ENCODE measurements at places on chromosomes 1 and 21.

- DNase-seq: no peak
Observed at GRCh38 chr1:207101720-207102119, 2.3 kb upstream of the C4BPA start.

GRCh38 chr1:117312453-117313138, 54.7 kb upstream of the MAN1A2 start:
- no peak for DNase-seq

GRCh38 chr1:199918196-199918769, 109.2 kb upstream of the NR5A2 start:
- DNase-seq: no peak

GRCh38 chr21:30676737-30677136, 34.1 kb downstream of the KRTAP20-3 start:
- no peak for DNase-seq

GRCh38 chr21:29540289-29540688, 241.6 kb downstream of the BACH1 start:
- no peak for DNase-seq

DNA sequence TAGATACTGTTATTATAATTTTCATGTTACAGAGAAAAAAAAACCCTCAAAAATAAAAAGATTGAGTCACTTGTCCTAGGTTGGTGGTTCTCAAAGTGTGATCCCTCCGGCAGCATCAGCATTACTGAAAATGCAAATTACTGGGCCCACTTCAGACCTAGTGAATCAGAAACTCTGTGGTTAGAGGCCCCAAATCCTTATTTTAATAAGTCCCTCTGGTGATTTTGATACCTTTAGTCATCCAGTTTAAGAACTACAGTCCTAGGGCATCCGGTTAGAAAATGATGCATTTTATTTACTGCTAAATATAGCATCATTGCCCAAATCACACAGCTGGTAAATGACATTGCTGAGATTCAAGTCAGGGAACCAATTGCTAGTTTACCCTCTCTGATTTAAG, 203.7 kb upstream of the RUNX1 start:
- no peak for DNase-seq

DNA sequence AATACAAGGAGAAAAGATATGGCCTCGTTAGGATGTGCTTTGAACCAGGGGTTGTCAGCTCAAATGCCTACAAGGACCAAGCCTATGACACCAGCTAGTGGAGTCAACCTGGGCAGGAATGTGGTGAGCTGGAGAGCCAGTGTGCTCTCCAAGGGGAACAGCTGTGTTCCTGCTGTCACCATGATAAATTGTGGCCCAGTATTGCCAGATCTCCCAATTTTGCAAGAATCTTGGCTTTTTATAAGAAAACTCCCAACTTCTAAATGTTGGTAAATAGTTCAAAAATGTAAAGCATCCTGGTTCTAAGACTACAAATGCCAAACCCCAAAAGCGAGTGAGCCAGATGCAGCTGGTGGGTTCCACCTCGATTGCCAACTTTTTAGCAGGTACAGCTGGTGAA, 391.1 kb downstream of the PLPP3 start:
- DNase-seq: no peak

DNA sequence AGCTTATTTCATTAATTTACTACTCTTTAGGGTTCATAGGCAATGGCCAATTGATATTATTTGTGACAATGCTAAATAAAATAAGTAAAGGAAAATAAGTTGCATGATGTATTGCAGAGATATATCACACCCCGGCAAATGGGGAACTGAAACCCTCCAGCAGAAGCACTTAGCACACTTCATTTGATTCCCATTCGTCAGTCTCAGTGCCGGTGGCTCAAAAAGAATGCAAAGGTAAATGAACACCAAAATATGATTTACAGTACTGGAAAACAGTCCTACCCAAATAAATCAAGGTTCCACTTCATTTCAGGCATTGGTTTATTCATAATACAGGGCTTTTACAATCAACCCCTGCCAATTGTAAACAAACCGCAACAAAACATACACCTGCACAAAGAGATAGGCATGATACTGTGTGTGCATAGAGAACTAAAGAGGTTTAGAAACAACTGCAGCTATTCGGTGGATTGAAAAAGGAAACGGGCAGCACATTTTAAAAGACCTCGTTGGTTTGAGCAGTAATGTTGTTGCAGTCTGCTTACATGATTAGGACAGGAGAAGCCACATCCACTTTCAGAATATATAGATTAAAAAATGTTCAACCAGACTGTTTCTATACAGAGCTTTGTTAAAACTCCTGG, 1019.2 kb downstream of the TTLL7 start:
- no peak for DNase-seq

- DNase-seq: no peak
Observed at GRCh38 chr1:159602501-159602999, 14.9 kb downstream of the APCS start.

GRCh38 chr1:154901591-154901990, 31.5 kb upstream of the KCNN3 start:
- DNase-seq: no peak

DNA sequence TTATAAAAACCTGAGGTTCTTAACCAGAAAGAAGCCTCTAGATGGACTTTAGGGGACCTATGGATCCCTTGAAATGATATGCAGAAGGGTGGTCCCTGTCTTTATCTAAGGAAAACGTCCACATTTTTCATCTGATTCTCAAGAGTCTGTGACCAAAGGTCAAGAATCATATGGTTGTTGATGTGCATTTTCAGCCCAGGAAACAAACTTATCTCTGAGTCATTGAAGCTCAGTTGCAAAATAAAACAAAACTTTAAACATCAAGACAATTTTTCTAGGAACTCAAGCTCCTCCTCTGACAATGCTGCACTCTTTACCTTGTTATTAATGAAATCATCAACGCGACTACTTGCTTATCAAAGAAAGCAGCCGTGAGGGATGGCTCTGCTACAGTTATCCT, 83.3 kb downstream of the TIAM1 start:
- no peak for DNase-seq

Data from stimulated activated CD8-positive, alpha-beta memory T cell treated with anti-CD3 and anti-CD28 coated beads, Interleukin-7, amount 100 ng/mL, for 1 hour (primary cell).